Activated T-cell treated with anti-CD3 and anti-CD28 coated beads, Interleukin-2, amount 50 U/mL, for 48 hours (primary cell): ENCODE measurements at places on chromosomes 4 and X.

DNA sequence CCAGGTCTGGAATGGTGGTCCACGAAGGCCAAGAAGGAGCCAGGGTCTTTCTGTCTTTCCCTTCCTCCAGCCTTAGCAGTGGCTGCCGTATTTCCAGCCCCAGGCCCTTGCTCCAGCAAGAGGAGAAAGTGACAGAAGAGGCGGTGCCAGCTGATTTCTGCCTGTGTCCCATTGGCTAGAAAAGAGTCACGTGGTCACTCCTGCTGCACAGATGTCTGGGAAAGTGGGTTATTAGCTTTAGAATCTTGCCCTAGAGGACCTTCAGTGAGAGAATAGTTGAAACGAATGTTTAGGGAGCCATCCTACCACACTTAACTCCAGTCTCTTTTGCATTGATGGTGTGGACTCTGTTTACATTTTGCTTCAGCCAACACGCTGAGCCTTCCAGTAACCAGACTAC, 99.3 kb upstream of the BCOR start:
- DNase-seq: no peak

GRCh38 chrX:136488706-136489105, 959 bp downstream of the BRS3 start:
- no peak for DNase-seq

GRCh38 chr4:100641336-100641735, 123.5 kb upstream of the EMCN start:
- DNase-seq: no peak

DNA sequence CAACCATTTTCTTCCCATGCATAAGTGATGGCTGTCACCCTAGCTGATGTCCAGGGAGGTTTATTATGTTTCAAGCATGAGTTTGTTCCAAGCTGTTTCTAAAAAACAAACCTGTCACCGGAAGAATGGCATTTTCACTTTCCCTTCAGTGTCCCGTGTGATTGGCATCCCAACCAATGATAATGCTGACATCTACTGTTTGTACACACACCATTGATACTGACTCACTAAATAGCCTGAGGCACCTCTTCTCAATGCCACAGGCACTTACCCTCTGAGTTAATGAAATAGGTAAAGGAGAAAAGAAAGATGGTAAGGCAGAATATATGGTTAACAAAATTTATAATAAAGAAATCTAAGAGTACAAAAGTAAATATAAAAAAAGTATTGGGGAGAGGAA, 23.1 kb upstream of the VCX2 start:
- no peak for DNase-seq

- no peak for DNase-seq
These were observed 8.8 kb downstream of the PPARGC1A start for GRCh38 chr4:23881052-23881501.

DNA sequence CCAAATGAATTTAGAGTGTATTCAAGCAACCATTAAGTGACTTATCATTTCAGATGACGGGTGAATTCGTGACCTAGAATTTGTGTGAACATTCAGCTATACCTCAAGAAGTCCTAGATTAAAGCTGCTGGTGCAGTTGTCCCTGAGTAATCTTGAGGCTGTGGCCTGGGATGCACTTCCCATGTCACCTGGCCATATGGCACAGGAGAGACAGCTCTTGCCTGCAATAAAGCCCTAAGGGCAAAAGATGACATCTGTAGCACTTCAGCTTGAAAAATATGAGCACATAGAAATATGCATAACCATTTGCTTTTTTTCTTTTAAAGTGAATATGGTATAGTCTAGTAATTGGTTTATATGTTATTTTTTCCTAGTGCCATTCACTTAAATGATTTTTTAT, 125.8 kb downstream of the FHDC1 start:
- no peak for DNase-seq

DNA sequence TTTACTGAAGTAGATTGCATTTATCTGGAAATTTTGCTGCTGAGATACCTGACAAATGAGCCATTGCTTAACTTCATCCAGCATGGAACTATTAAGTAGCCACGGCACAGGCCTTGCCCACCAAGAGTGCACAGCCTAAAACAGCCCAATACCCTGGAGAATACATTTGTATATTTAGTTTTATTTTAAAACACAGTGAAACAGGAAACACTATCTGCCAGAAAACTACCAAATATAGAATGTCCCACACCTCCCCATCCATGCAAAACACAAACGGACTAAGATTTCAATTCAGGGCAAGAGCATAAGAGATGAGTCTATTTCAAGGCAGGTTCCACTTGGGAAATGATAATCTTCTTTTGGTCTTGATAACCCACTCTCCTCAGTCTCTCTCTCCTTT, 57.1 kb downstream of the MAML3 start:
- no peak for DNase-seq

DNA sequence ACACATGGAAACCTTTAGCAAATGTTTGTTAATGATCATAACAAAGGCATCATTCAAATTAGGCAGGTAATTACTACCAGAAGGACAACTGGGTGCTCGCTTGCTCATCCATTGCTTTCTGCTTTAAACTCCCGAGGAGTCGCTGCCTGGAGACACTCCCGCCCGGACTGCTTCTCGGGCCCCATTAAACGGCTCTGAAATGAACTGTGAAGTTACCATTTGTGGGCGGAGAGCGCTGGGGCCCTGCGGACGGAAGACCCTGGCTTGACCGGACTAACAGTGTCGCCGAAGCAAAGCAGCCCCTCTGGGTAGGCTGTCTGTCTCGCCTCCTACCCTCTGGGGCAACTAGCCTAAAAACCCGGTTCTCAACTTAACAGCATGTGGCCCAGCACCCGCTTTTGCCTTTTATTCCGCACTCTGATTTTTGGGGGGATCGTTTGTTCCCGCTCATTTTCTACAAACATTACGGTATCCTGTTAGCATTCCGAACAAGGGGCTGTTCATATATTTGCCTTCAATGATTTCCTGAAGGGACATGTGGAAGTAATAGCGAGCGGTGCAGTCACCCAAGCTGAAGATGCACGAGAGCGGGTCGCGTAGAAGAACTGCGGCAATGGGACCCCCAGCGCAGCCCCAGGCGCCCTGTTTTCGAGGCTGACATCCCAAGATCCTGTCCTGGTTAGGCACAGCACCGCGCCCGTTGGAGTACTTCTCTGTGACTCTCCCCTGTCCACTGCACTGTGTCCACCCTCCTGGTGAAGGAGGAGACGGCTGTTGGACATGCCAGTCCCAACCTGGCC, 1.6 kb upstream of the PDGFRA start:
- DNase-seq: no peak

DNA sequence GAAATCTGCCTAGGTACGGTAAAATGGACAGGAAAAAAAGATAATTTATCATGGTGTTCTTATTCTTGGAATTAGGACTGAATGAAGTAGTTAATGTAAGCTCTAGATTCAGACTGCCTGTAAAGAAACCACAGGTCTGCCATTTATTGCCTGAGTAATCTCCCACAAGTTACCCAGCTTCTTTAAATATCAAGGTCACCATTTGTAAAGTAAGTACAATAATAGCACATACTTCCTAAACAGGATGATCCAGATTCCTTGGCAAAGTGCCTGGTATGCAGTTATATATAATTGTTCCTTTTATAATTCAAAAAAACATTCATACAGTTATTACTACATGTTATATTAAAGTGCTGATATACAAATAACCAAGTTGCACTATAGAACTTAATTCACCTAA, 368.6 kb downstream of the HNRNPD start:
- DNase-seq: no peak

- peak; percentile 27 for DNase-seq
These were observed 28.1 kb upstream of the SPON2 start for GRCh38 chr4:1200425-1201035.

DNA sequence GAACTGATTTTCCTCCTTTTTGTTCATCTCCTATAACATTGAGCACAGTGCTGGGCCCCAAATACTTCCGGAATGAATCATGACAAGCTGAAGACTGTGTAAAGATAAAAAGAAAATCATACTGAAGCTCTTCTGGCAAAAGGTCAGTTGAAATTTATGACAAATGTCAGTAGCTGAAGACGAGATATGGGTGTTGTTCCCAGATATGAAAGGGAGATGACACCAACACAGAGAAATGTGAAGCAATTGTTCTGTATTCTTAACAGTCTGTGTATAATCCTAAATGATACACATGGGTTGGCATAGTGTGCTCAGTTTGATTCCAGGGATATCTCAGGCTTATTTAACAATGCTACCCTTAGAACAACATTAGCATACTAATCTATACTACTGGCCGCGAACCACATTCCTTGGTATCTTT, 170.5 kb upstream of the PITX2 start:
- no peak for DNase-seq

DNA sequence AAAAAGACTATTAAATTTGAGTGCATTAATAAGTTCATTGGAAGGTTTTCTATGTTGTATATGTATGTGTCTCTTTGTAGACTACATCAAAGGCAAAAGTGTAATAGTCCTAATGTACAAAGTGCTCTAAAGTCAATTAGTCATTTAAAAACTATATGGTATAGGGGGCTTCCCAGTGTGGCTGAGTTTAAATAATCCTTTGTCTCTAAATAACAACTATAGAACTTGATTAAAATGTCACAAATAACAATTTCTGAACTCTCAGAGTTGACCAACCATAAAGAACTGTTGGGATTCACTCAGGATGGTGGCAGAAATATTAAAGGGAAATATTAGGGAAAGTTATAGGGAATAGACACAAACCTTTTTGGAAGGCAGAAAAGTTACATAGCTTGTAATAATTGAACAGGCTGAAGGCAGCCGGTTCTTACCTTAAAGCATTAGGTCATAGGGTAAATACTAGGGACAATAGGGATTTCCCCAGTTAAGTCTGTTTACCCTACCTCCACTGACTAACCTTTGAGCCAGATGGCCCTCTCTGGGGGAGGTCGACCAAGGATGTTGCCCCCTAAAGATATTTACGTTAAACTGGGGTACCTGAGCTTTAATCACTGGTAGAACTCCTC, 1054.2 kb downstream of the ARAP2 start:
- DNase-seq: no peak

- no peak for DNase-seq
These were observed 69.4 kb downstream of the DCHS2 start for GRCh38 chr4:154422152-154422551.
